RWPE1 (cell line): ENCODE measurements at places on chromosomes 2 and 18.
A peak's percentile ranks its signal among the peaks of the same experiment; 100 is the strongest.

DNA sequence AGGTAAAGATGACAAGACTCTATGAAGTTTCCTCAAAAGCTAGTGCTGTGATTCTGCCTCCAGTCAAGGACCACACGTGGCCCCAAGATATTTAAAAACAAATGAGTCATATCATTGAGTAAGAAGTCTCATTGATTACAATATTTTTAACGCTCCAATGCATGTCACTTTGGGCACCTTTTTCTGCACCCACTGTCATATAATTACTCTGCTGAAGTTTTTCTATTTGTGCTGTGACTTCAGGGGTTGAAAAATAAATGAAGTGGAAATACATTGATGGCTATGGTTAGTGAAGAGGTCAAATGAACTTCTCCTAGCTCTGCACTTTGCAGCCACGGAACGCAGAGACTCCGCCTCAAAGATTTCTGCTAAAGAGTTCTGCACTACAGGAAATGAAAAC, 344.3 kb upstream of the KYNU start:
- DNase-seq = no peak

GRCh38 chr2:239182981-239183791, 217.6 kb downstream of the HDAC4 start:
- DNase-seq = no peak

DNA sequence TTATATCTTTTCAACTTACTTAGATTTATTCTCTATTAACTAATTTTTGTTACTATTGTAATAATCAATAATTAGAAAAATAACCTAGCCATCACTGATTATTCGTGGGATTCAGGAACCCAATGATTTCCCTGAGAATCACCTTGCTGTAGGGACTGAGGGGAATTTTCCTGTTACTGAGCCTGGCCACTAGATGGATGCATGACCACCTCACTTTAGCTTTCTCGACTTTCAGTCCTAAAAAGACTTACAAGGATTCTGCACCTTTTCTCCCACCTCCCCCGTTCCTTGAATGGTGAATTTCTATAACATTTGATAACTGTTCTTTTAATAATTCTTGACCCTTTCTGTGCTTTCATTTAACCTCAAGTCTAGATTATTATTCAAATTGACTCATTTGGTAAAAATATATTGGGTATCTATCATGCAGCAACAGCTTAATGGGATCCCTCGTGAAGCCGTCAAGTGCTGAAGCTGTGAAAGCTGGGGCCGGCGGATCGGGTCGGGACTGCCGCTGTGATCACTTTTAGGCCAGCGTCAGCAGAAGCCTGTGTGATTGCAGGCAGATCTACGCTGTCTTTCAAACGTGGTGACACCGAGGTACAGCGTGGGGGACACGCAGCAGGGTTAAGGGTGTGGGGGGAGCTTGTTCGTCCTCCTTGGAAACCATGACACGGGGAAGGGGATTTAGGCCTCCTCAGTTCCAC, 38.8 kb upstream of the TMEM18 start:
- DNase-seq = peak; percentile 7

- no peak for DNase-seq
Measured at GRCh38 chr18:78731398-78732032, 248.1 kb upstream of the SALL3 start.

- DNase-seq = no peak
Measured at GRCh38 chr18:75395137-75395536, 32.4 kb downstream of the SMIM21 start.

DNA sequence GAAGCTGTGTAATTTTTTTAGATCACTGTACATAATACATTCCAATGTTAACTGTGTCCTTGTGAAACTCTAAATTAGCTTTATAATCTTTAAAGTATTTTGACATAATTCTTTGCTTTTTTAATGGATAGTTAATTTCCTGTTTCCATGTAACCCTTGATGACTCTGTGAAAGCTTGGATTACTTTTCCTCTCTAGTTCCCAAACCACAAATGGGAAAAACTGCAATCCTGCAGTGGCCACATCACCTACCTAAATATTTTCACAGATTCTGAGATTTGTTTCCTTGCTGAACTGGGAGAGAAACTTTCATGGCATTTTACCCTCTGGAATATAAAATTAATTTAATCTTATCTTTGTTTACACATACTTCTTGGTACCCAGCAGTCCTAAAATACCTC, 161.6 kb upstream of the CCDC68 start:
- DNase-seq = no peak

GRCh38 chr2:30421604-30422443, 25.2 kb upstream of the LCLAT1 start:
- no peak for DNase-seq

- DNase-seq = no peak
Measured at GRCh38 chr2:43905871-43906270, 67.1 kb downstream of the ABCG8 start.

- DNase-seq = no peak
Measured at GRCh38 chr2:76008001-76008702, 297.4 kb upstream of the GCFC2 start.

- DNase-seq = no peak
Measured at GRCh38 chr2:160558531-160558930, 64.9 kb upstream of the RBMS1 start.

GRCh38 chr2:154952346-154952980, 254.0 kb downstream of the KCNJ3 start:
- DNase-seq = no peak

- no peak for DNase-seq
Measured at GRCh38 chr2:27336173-27336572, 13.3 kb upstream of the MPV17 start.

DNA sequence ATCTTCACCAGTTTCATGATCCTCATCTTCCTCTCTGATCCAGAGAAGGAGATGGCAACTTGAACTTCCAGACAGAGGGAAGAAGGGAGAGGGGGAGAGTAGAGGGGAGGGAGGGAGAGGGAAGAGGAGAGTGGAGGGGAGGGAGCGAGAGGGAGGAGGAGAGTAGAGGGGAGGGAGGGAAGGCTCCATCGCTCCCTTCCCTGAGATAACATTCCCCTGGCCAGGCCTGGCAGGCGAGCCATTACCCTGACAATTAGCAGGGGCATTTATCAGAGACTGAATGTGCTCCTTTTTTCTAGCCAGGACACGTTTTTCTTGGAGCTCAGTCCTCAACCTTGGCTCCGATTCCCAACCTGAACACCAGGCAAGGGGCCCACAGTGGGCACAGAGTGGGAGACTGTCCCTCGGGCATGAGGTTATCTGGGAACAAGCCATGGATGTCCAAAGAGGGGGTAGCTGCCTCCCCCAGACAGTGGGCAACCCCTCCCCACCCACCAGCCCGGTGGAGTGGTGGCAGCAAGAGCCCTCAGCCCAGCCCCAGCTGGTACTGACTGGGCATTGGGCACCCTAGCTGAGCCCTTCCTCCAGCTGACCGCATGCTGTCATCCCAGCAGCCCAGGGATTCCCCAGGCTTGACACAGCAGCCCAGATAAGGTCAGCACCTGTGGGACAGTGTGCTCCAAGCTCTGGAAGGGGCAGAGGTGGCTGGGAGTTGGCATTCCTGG, 81.8 kb downstream of the TNS1 start:
- DNase-seq = no peak
